ENCODE measurements at places on chromosomes 1 and 21.

- DNase-seq: no peak
- no peak overlapping the region for H3K27ac ChIP-seq
- H3K27me3 ChIP-seq: peaks cover 2% of the 10 kb centered on the region
- H3K4me1 ChIP-seq: no peaks in the 10 kb centered on the region
Measured at GRCh38 chr21:17539323-17539722, 26.5 kb downstream of the CXADR start.

- H3K4me3 ChIP-seq: peak overlapping the region; percentile 53
- peak overlapping the region; percentile 75 for H3K27ac ChIP-seq
- peaks cover 72% of the 10 kb centered on the region for H3K36me3 ChIP-seq
- H3K27me3 ChIP-seq: no peaks in the 10 kb centered on the region
- H3K4me1 ChIP-seq: peaks cover 74% of the 10 kb centered on the region
- DNase-seq: no peak
Measured at GRCh38 chr1:224368409-224368808, 11.7 kb downstream of the CNIH4 start.

DNA sequence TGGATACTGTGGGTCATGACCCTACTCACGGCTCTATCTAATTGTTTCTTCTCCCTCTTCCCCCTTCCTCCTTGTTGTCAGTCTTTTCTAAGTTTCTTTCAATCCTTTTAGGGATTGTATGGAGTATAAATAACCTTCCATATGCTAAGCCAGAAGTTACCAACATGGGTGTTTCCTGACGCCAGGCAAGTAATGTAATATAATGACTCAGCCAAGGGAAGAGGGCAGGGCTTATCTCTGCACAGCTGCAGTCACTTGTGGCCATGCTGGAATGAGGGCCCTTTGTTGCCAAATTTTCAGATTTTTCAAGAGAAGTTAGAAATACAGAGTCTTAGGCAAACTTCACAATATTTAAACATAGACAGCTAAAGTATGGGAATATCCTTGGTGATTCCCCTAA lies 194.6 kb downstream of the ST6GALNAC3 start:
- H3K27me3 ChIP-seq: no peaks in the 10 kb centered on the region
- H3K4me3 ChIP-seq: peak overlapping the region; percentile 48
- DNase-seq: no peak
- H3K4me1 ChIP-seq: peaks cover 71% of the 10 kb centered on the region
- peak overlapping the region; percentile 77 for H3K27ac ChIP-seq
- no peaks in the 10 kb centered on the region for H3K36me3 ChIP-seq

GRCh38 chr1:114130213-114130612 lies 23.5 kb downstream of the SYT6 start:
- no peak overlapping the region for H3K27ac ChIP-seq
- no peak overlapping the region for H3K4me3 ChIP-seq
- peaks cover 2% of the 10 kb centered on the region for H3K36me3 ChIP-seq
- H3K27me3 ChIP-seq: no peaks in the 10 kb centered on the region
- DNase-seq: no peak
- no peaks in the 10 kb centered on the region for H3K4me1 ChIP-seq

- no peaks in the 10 kb centered on the region for H3K4me1 ChIP-seq
- no peaks in the 10 kb centered on the region for H3K36me3 ChIP-seq
- no peak overlapping the region for H3K4me3 ChIP-seq
Measured at GRCh38 chr1:12665511-12665910, 21.6 kb downstream of the AADACL4 start.

DNA sequence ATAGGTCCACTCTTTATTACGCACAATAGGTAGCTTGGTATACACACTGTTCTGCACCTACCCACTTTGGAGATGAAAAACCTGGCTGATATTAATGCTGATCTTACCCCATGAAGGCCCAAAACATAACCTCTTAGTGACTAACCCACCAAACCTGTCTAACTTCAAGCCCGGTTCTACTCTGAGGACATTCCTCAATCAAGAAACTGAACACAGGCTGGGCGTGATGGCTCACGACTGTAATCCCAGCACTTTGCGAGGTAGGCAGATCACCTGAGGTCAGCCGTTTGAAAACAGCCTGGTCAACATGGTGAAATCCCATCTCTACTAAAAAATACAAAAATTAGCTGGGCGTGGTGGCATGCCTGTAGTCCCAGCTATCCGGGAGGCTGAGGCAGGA lies 50.5 kb downstream of the EYA3 start:
- no peaks in the 10 kb centered on the region for H3K4me1 ChIP-seq
- no peak for DNase-seq
- no peaks in the 10 kb centered on the region for H3K27me3 ChIP-seq
- peaks cover 29% of the 10 kb centered on the region for H3K36me3 ChIP-seq
- H3K27ac ChIP-seq: no peak overlapping the region
- H3K4me3 ChIP-seq: no peak overlapping the region

DNA sequence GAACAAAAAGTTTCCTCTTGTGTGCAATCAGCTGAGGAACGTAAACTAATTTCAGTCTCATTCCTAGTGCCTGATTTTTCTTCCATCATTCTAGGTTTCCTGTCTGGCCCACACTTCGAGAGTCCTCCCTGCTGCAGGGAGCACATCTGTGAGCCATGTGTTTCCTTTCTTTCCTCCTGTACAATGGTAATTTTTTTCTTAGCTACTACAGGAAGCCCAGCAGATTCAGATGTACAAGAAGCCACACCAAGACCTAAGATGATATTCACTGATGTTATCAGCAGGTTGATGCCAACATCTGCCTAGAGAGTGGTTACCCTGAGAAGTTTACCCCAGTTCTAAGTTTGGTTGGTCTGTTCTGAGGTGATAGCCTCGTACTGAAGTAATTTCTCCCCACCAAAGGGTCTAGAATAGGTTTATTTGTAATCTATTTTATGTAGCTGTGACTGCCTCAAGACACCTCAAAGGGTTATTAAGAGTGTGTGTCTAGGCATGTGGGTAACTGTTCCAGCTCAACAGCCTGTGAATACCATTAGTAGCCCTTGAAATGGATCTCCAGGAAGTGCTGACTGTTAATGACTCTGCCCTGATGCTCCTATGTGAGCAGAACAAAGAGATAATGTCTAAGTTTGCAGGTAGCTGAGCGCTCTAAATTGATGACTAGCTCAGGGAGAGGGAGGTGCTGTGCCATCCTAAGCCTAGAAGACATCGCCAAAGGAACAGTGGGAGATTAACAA lies 31.7 kb upstream of the CLDN14 start:
- no peak for DNase-seq
- no peak overlapping the region for H3K27ac ChIP-seq
- no peak overlapping the region for H3K4me3 ChIP-seq
- no peaks in the 10 kb centered on the region for H3K36me3 ChIP-seq

DNA sequence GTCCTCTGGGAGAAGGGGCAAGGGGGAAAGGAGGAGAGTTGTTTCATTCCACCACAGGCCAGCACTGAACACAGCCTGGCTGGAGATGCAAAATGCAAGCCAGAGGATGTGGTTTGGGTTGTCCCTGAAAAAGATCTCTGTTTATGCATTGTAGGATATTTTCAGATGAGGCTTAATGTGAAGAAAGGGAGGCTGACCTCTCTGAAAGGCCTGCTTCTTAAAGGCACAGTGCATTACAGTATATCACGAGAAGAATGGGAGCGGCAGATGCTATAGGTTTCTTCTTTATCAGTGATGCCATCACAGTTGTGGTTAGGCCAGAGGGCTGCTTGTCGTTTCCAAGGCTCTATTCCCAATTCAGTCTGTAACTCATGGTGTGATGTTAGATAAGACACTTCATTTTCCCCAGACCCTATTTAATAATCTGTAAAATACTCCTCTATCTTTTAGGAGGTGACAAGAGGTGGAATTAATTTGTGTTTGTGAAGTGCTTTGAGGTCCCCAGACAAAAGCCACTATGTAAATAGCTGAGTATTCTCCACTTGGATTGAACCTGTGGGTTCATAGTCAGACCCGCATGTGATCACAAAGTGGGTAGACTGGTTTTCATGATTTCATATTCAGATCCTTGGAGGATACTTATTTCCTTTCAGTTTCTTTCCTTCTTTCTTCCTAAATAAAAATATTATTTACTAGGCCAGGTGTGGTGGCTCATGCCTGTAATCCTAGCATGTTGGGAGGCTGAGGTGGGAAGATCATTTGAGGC lies 76.5 kb upstream of the WDR26 start:
- H3K36me3 ChIP-seq: peaks cover 3% of the 10 kb centered on the region
- DNase-seq: no peak
- H3K27ac ChIP-seq: no peak overlapping the region
- H3K4me3 ChIP-seq: no peak overlapping the region
- no peaks in the 10 kb centered on the region for H3K27me3 ChIP-seq
